Stimulated activated CD8-positive, alpha-beta memory T cell treated with anti-CD3 and anti-CD28 coated beads, Interleukin-2, amount 100 ng/mL, for 1 hour (primary cell): ENCODE measurements at places on chromosomes 1 and 21.

- no peak for DNase-seq
Observed at GRCh38 chr1:16019644-16020277, 1.9 kb upstream of the HSPB7 start.

- no peak for DNase-seq
Observed at GRCh38 chr1:216793303-216793702, 70.1 kb upstream of the ESRRG start.

DNA sequence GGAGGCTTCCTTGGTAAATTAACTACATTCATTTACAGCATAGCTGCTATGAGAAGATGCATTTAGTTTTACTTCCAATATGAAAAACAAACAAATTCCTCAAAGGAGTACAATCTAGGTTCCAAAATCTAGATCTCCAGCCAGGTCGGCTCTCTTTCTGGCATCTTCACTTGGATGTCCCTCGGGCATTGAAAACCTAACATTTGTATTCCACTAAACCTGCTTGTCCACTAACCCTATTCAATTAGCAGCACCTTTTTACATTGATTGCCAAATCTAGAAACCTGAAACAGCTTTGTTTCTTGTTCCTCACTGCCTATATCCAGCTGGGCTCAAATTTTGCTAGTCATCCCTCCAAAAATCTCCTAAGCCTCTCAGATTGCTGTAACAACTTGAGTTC is 14.3 kb upstream of the CXADR start:
- no peak for DNase-seq

- DNase-seq = no peak
Observed at GRCh38 chr1:203671047-203671446, 44.4 kb downstream of the ATP2B4 start.

DNA sequence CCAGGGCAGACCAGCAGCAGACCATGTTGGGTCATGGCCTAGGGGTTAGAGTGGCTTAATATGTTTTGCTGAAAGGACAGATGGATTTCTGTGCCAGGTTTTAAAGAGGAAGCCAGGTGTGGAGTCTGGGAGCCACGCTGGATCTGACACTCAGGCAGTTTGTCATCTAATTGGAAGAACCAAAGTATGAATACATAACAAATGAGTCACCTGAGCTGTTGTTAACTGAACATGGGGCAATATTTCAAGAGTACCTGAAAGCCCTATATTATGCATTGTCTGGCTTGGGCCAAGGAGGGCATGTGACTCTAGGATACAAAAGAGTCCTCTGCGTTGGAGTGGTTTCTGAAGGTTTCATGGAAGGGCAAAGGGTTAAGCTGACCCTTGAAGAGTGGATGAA is 70.6 kb downstream of the LMO4 start:
- DNase-seq = no peak

DNA sequence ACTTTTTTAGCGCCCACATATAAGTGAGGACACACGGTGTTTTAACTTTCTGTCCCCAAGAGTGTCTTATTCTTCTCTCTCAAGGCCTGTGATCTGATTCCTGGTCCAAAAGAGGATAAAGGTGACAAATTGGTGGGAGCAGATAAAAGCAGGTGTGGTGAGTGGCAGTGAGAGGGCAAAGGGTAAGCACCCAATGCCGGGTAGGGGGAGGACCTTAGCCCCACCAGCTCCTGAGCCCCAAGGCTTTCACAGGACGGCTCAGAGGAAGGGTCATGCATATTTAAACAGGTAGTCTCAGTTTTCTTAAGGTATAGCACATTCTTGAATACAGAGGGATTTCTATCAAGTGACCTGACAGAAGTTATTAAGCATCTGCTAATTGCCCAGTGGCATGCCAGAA is 19.6 kb downstream of the LBR start:
- no peak for DNase-seq

DNA sequence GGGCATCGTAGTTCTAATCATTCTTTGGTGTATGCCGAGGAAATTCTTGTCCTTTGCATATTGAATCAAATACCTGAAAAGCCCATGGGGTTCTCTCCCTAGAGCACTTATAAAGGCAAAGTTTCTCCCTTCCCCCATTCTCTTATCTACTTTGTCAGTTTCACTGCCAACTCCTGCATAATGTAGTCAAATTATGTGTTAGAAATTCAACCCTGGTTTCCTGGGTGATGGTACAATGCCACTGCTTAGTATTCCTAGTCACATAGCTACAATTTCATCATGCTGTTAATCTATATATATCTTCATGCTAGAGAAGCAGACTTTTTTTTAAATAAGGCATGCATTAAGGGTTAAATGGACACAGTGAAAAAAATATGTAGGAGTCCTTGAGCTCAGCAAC is 119.0 kb downstream of the PDE4B start:
- no peak for DNase-seq

DNA sequence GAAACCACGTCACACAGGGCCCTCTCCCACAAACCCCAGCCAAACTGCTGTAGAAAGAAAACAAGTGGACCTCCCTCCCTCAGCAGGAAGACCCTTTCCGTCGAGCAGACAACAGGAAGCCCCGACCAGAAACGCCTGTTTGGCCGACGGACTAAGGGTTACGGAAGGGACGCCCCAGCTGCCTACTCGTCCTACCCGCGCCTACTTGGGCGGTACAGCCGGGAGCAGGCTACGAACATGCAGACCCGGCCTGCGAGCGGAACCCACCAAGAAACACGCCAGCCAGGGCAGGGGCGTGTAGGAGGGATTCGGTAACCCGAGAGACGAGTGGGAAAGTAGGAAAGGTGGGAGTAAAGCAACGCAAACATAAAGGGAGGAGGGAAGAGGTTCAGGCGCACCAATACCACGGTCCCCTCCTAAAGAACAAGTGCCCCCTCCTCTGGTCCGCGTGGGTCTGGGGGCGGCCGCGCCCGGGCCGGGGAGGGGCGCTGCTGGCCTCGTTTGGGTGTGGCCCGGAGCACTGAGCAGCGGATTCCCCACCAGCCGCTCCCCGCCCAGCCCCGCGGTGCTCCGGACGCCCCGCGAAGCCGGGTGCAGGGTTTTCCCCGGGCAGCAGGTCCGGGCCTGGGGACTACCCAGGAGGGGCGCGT is 450 bp downstream of the S100A10 start:
- DNase-seq = no peak
